Activated T-helper 1 cell treated with anti-CD3 and anti-CD28 coated beads, Interleukin-2, amount 50 U/mL, for 16 hours (primary cell): ENCODE measurements at places on chromosomes 4 and X.

DNA sequence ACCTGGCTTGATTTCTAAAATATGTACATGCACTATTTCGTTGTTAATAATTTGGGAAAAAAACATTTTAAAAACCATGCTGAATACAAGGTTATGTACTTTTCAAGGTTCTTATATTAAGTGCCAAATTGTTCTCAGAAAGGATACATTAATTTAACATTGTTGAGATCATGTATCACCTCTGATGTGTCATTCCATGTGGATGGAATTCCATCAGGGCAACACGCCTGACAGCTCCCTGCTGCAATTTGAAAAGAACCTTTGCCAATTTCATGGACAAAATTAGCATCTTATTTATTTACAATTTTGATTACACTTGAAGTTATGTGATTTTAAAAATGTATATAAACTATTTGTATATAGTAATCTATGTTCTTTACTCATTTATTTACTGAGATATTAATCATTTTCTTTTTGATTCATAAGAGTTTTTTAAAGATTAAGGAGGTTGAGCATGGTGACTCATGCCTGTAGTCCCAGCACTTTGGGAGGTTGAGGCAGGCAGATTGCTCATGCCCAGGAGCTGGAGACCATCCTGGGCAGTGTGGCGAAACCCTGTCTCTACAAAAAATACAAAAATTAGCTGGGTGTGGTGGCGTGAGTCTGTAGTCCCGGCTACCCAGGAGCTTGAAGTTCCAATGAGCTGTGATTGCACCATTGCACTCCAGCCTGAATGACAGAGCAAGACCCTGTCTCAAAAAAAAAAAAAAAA is 142.8 kb downstream of the ENPP6 start:
- no peak for DNase-seq

- DNase-seq, result no peak
Measured at GRCh38 chrX:152403515-152403914, 47.6 kb downstream of the GABRA3 start.

- DNase-seq, result no peak
Measured at GRCh38 chr4:38654273-38654672, 9.7 kb upstream of the KLF3 start.

DNA sequence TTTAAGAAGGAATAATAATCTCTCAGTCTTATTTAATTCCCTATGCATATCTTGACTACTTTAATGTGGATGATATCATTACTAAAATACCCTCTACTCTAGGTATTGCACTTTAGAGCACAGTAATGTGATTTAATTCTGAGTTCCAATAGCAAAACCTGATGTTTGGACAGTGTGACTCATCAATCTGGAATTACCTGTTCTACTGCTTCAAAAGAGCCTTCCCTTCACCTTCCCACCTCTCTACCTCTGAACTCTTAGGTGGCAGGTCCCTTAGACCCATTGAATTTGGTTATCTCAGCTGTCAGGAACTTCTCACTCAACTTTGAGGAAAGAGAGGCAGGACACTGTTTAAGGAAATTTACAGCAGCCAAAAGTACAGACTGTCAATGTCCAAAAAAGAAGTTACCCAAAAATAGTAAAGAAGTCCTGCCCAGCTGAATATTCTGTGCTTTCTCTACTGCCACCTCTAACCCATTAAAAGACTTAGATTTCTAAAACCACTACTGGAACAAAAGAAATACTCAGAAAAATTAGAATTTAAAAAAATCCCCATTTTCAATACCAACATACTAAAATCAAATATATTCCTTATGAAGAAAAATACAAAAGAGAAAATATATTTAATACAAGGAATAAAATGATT is 123.1 kb upstream of the GPM6A start:
- DNase-seq, result no peak

- DNase-seq, result no peak
Measured at GRCh38 chrX:96997196-96997595, 113.5 kb downstream of the RPA4 start.

- DNase-seq, result no peak
Measured at GRCh38 chr4:53653484-53654053, 62.3 kb upstream of the LNX1 start.

DNA sequence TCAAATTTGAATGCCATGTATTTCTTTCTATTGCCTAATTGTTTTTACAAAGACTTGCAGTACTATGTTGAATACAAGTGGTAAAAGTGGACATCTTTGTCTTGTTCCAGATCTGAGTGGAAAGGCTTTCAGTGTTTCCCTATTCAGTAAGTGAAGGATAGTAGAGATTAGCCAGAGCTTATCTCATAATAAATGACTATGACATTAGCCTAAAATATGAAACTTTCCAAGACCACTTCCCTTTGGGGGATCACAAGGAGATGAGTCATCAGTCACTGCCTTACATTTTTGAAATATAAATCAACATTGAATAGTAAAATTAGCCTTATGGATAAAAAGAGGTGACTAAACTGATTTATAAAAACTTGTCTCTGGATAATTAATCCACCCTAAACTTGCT is 554.1 kb upstream of the MAGEB2 start:
- DNase-seq, result no peak

GRCh38 chr4:167079762-167080161 is 154.5 kb downstream of the SPOCK3 start:
- no peak for DNase-seq

DNA sequence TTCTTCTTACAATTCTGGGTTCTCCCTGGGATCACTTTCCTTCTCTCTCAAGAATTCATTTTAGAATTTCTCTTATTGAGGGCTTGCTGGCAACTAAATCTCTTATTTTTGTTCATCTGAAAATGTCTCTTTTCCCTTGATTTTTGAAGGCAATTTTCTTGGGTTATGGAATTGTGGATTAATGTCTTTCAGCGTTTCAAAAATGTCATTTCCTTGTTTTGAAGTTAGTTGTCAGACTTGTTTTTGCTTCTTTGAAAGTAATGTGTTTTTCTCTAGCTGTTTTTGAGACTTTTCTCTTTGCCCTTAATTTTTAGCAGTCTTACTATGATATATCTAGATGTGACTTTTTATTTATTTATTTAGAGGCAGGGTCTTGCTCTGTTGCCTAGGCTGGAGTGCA is 205.7 kb downstream of the CHIC2 start:
- no peak for DNase-seq

GRCh38 chr4:60117726-60118323 is 1082.3 kb upstream of the ADGRL3 start:
- DNase-seq, result no peak

GRCh38 chr4:139666735-139667281 is 1.2 kb downstream of the MGST2 start:
- no peak for DNase-seq

DNA sequence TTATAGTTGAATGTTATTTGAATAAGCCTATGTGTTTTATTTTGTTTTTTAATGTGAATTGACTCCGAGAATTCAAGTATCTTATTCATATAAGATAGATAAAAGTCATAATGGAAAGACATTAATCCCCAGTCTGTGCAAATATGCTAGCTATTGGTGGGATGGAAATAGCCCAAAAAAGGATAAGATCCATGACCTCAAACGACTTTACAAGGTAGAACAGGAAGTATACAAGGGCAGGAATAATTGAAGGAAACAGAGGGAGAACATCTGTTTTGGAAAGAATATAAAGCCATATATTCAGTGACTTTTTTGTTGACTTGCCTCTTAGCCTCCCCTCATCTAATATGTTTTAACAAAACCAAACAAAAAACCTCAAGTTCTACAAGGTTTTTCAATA is 9.0 kb downstream of the ABCE1 start:
- no peak for DNase-seq

- peak; percentile 40 for DNase-seq
Measured at GRCh38 chr4:51843309-51844152, 578 bp downstream of the DCUN1D4 start.

DNA sequence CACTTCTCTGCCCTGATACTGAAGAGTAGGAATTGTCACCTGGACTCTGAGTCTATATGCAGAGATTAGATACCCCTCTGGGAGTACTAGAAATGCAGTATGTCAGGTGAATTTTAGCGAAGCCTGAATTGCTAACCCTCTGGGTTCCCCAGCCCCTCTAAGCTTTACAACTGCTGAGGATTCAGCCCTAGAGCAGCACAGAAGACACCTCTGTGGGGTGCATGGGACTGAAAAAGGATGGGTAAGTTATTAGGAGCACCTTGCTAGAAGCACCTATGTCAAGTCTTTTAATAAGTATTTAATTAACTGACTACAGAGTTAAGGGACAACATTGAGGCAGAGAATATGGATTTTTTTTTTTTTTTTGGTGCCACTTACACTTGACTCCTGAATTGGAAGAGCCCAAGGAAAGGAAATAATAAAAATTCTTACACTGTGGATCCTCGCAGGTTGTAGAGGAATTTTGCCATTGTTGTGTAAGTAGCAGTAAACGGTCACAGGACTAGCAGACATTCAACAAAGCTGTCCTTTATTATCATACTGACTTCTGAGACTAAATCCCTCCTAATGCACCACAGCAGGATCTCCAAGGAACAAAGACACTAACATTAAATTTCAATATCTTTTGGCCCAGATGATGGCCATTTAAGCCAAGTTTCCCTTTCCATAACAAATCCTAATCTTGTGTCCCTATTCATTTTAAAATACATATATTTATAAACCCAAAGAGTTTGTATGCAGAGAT is 253.2 kb downstream of the ANKRD50 start:
- no peak for DNase-seq

DNA sequence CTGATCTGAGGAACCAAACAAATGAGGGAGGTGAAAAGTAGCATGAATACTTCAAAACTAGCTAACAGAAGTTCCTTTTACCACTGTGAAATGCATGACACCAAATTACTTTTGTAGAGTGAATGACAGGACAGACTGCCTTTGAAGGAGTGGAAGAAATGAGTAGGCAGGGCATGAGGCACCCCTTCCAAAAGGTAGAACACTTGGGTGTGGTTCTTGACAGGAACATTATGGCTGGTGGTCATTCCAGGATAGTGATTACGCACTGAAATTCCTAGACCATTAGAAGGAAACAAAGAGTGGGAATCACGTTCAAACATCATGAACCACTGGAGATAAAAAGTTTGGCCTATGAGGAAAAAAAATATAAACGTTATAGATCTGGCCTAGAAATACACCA is 4.9 kb downstream of the HUWE1 start:
- DNase-seq, result no peak

GRCh38 chr4:165834116-165834515 is 38.9 kb upstream of the TLL1 start:
- DNase-seq, result no peak

- no peak for DNase-seq
Measured at GRCh38 chrX:108033890-108034289, 11.0 kb upstream of the VSIG1 start.

DNA sequence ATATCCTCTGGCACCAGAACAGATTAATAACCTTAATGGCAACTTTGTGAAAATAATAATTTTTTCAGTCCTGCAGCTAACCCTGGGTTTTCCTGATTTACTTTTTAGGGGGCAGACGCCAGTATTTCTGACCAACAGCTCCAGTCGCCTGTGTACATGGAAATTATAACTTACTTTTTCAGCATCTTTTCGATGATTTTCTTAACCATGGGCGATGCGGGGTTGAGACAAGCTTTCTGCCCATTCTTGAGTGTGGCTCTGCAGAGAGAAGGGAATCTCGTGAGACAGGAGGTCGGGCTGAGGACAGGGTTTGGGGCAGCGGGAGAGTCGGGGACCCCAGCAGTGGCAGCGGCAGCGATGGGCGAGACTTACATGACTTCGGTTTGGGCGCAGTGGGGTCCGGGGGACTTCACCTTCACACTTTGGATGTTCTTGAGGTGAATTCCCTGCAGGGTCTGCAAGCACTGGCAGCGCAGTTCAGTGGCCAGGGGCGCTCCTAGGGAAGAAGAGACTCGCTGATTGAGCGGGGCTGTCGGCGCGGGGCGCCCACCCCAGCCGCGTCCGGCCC is 484 bp downstream of the CXCL2 start:
- DNase-seq, result no peak

- DNase-seq, result peak; percentile 10
Measured at GRCh38 chr4:2009651-2010233, 968 bp upstream of the NELFA start.

- DNase-seq, result no peak
Measured at GRCh38 chr4:9870165-9870790, 88.8 kb downstream of the DRD5 start.

DNA sequence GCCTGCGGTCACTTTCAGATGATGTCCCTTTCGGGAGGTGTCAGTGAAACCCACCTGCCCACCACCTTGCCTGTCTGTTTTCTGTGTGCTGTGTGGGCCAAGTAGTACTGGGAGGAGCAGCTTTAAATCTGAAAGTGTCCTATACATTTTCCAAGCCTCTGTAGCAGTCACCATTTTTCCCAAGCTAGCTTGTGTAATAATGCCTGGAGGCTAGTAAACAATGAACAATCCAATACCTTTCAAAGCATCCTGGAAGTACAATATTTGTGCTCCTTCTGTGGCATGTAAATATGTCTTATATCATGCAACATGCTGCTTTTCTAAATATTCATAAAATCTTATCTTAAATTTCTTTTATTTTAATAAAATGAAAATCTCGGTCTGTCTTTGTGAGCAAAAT is 111.6 kb upstream of the C1GALT1C1 start:
- no peak for DNase-seq

DNA sequence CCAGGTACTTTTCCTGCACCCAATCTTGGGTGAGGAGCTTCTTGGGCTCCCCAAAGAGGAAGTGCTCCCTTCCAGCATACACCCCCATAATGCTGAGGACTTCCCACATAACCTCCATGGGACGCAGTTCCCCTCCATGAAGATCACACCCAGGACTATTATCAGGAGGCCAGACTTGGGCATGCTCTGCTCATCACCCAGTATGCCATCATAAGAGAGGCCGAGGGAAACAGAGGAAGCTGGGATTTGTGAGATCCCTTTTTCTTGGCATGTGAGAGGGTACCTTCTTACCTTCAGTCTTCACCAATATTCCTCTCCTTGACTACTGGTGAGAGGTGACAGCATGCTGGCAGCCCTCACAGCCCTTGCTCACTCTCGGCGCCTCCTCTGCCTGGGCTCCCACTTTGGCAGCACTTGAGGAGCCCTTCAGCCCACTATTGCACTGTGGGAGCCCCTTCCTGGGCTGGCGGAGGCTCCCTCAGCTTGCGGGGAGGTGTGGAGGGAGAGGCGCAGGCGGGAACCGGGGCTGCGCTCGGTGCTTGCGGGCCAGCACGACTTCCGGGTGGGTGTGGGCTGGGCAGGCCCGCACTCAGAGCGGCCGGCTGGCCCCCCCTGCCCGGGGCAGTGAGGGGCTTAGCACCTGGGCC is 15.7 kb upstream of the HSFX1 start:
- no peak for DNase-seq

DNA sequence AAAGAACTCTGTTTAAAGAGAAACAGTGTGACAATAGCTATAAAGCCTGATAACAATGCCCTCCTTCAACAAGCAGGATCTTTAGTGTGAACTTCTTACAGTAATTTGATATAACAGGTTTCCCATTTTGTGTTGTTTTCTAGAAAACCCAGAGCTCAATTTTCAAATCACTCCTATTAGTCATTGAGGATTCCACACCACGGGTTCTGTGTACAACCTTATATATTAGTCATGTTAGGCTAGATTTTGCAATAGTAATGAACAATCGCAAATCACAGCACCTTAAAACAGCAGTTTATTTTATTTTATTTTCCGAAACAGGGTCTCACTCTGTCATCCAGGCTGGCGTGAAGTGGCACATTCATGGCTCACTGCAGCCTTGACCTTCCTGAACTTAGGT is 1020.9 kb upstream of the INTU start:
- no peak for DNase-seq

- no peak for DNase-seq
Measured at GRCh38 chr4:80005863-80006262, 67.2 kb downstream of the ANTXR2 start.

- DNase-seq, result no peak
Measured at GRCh38 chr4:105088110-105088879, 58.4 kb upstream of the TET2 start.
